ENCODE measurements at places on chromosomes 5 and 9.

- DNase-seq, result no peak
Observed at GRCh38 chr5:169554251-169554650, 29.3 kb upstream of the SPDL1 start.

DNA sequence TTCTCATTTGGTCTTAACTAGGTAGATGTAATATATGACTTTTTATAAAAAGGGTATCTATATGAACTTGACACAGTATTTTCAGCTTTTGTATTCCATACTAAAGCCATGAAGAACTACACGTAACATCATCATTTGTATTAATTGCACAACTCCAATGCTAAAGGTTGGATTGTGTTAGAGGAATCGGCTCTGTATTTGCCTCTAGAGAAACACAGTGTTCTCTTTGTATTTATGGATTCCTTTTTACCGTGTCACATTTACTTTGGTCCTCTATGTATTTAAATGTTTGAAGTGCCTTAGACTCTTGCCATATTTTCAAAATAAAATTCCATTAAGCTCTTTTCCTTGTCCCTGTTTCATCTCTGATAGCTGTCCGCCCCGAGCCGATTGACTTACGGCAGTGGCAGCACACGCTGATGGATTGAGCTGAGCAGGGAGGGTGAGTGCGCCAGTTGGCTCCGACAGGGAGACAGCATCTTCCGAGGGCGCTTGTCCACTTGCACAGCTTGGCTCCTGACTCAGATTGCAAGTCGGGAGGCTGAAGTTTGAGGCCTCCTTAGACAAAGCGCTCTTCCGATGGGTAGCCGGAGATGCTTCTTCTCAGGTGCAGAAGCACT, 95.6 kb upstream of the DMRT1 start:
- DNase-seq, result no peak

DNA sequence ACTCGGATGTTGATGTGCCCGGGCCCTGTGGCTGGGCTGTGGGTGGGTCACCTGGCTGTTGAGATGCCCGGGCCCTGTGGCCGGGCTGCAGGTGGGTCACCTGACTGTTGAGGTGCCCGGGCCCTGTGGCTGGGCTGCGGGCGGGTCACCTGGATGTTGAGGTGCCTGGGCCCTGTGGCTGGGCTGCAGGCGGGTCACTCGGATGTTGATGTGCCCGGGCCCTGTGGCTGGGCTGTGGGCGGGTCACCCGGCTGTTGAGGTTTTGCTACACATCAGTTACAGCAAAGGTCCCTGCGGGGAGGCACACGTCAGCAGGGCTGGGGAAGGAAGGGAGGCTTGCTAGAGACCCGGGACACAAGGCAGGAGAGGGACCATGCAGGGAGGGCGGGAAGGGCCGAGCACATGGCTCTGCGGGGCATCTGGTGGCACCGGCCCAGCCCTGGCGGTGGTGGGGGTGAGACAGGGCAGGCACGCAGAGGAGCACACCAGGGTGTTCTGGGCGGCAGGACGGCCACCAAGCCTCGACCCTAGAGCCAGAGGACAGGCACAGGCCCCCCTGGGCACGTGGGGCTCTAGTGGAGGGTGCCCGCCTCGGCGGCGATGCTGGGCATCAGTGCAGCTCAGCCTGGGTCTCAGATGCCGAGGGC, 35.4 kb downstream of the PNPLA7 start:
- no peak for DNase-seq

DNA sequence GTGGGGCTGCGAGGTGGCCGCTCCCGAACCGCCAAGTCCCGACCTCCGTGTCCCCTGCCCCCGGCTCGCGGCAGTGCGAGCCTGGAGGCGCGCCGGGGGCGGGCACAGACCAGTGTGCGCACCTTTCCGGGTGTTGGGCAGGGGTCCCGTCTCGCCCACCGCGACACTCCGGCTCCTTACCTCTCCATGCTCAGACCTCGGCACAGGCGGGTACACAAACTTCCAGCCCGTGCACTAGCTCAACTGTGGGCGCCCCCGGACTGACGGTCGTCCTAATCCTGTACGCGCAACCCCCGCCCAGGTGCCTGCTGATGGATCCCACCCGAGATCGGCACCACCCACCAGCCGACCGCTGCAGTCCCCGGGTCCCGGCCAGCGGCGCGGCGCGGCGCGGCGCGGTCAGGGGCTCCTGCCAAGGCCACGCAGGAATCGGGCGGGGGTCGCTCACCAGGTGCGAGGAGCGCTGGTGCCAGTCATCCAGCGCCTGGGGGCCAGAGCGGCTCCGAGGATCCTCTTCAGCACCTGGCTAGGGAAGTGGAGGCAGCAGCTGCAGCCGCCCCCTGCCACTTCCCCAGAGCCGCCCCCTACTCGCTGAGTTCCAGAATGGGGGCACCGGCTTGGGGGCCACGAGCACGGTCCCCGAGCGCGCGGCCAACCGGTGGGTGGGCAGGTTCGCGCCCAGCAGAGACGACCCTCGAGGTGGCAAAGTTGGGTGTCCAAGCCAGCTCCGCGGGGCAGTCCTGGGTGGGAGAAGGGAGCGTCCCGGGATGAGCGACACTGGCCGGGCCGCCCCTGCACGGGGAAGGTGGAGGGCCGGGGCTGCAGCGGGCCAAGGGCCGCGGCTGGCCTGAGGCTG, 511 bp downstream of the SEMA5A start:
- DNase-seq, result no peak

DNA sequence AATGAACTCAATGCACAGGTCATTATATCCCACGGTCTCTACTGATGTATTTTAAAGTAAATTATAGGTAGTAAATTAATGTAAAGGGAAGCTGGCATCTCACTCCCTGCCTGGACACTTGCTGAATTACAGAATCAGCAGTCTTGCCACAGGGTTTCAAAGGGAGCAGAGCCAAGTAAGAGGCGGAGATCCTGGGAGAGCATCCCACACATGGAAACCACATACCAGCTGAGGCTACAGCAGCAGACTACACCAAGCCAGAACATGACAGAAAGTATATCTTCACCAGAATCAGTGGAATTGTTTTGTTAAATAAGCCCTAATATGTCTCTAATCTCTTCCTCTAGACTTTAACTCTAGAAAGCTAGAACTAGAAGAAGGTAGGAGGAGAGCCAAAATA, 1689.2 kb upstream of the WWC1 start:
- no peak for DNase-seq

Measured in breast epithelium (tissue), 4 donors.